ENCODE measurements at places on chromosomes 1 and 21.
A peak's percentile ranks its signal among the peaks of the same experiment; 100 is the strongest.

DNA sequence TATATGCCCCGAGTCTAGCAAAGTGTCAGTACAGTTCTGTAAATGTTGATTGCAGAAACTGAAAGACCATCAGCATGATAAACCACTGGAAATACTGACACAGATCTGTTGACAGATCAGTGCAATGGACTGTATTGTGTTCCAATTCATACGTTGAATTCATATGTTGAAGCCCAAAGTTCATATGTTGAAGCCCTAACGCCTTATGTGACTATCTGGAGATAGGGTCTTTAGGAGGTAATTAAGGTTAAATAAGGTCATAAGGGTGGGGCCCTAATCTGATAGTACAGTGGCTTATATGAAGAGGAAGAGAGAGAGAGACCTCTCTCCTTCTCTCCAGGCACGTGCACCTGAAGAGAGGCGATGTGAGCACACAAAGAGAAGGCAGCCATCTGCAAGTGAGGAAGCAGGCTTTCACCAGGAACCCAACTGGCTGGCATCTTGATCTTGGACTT, 144.7 kb downstream of the MRPL39 start:
- no peak for DNase-seq

- no peak for DNase-seq
Observed at GRCh38 chr1:225818229-225818628, 8.3 kb downstream of the EPHX1 start.

DNA sequence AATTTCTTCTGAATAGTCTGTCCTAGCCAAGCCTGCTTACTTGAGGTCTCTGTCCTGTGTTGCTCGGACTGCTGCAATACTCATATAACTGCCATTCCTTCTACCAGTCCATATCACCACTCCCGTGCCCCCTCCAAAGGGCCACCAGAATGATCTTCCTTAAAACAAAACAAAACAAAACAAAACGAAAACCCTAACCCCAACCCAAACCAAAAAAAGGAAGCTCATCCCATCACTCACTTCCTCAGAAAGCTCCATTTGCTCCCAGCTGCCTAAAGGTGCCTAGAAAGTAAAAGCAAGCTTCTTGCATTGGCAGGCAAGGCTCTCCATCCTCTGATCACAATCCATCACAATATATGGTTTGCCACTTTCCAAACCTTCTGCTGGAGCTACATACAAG, 20.3 kb downstream of the USP24 start:
- no peak for DNase-seq

- DNase-seq, result peak; percentile 10
Observed at GRCh38 chr1:185938396-185938795, 204.2 kb downstream of the HMCN1 start.

GRCh38 chr1:239011382-239011781, 375.0 kb upstream of the CHRM3 start:
- DNase-seq, result no peak

DNA sequence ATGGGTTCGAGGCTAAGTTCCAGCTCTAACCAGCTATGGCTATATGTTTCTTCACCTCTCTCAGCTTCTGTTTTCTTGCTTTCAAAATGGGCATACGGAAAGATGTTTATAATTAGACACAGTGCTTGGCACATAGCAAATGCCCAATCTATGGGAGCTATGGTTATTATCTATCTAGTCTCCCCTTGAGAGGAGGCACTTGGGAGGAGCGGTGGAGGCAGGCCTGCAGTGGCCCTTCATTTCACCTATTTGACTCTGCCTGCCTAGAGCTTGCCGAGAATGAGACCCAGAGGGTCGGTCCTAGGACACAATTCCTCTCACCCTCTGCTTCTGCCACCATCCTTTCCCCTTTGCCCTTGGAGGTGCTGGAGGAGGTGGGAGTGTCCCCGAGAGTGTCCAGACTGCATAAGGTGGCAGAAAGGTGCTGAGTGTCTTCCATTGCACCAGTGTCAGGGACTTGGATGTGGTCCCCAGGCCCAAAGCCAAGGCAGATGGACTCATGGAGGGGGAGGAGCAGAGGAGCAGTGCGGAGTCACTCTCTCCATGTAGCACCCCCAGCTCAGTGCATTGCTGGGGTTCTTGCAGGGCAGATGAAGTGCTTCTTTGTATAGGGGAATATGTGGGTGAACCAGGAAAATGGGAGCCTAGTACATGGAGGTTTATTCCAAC, 9.0 kb downstream of the LGR6 start:
- no peak for DNase-seq

DNA sequence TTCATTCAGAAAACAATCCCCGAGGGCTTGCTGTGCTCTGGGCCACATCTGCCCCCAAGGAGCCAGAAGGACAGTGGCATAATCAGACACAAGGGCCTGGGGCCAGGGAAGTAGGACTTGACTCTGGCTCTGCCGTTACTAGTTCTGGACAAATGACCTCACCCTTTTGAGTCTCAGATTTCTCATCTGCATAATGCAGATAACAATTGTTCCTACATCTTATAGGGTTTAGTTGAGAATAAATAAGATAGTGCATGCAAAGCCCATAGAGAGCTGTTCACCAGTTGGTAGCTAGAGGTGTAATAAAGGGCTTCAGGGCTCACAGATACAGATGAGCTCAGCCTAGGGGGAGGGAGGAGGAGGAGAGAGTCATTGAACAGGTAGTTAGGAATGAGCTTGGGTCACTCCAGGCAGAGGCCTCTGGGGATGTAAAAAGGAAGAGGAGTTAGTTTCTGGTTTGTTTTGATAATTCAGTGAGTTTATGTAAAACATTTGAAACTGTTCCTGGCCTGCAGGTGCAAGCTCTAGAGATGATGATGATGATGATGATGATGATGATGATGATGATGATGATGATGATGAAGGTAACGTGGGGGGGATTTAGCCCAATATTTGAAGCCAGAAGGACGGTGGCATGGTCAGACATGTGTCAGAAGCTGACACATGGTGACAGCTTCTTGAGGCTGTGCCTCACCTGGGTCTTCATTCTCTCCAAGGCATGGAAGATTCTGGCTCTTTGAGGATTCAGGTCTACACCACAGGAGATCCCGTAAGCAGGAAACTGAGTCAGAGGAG, 858 bp downstream of the LACTBL1 start:
- DNase-seq, result peak; percentile 42

GRCh38 chr1:14571810-14572767, 26.4 kb upstream of the KAZN start:
- DNase-seq, result no peak

DNA sequence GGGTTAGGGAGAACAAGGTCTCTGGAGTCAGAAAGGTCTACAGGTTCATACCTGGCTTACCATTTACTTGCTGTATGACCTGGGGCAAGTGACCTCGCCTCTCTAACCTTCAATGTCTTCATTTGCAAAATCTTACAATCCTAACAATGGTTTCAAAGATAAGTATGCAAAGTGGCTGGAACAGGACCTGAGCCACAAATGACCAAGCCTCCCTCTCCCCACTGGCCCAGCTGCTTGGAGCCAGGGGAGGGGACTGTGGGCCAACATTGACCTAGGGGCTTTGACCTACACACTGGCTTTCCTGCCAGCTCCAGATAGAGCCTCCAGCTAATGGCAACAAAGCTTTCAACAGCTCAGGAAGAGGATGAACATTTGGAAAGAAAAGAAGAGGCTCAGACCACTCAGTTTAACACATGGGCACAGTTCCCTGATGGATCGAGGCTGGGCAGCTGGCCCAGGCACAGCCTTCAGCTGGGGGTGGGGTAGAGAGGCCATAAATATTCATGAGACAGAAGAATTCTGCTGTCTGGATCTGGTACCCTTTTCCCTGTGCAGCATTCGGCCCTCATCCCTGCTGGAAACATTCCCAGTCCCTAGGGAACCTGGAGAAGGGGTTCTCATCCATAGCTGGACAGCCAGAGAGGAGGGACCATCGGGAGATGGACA, 12.9 kb downstream of the PTAFR start:
- no peak for DNase-seq

- DNase-seq, result no peak
Observed at GRCh38 chr1:205716371-205717132, 33.4 kb downstream of the NUCKS1 start.

GRCh38 chr21:32824950-32825349, 53.4 kb upstream of the PAXBP1 start:
- no peak for DNase-seq

- DNase-seq, result no peak
Observed at GRCh38 chr1:180278194-180278515, 48.1 kb downstream of the LHX4 start.

- peak; percentile 71 for DNase-seq
Observed at GRCh38 chr1:16367968-16368890, 1.2 kb downstream of the SZRD1 start.

DNA sequence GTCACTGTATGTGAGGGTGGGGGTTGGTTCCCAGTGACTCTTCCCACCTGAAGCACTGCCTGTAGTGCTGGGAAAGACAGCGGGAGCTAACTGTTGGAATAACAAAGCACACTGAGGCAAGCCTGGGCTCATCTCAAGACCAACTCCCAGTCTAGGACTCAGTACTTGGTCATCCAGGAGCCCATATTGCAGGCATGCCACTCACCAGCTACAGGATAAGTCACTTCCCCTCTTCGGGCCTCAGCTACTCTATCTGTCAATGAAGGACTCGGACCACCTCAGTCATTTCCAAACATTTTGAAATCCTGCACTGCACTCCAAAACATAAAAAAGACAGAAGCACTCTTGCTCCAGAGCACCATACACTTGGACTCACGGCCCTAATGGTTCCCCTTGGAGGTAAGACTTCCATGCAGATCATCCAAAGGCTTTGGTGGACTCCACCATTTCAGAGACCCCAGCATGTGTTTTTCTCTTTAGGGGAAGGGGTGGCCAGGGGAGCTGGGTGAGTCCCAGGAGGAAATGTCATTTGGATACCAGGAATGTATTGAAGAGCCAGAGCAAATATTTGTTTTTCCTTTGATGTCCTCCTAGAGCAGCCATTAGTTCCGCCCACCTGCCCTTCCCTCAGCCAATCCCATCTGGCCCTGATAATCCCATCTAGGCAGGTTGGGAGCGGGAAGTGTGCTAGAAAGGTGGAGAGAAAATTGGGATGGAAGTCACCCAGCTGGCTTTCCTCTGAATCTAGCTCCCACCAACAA, 3.1 kb downstream of the NUAK2 start:
- DNase-seq, result no peak

GRCh38 chr1:236269439-236269838, 12.3 kb downstream of the ERO1B start:
- no peak for DNase-seq

DNA sequence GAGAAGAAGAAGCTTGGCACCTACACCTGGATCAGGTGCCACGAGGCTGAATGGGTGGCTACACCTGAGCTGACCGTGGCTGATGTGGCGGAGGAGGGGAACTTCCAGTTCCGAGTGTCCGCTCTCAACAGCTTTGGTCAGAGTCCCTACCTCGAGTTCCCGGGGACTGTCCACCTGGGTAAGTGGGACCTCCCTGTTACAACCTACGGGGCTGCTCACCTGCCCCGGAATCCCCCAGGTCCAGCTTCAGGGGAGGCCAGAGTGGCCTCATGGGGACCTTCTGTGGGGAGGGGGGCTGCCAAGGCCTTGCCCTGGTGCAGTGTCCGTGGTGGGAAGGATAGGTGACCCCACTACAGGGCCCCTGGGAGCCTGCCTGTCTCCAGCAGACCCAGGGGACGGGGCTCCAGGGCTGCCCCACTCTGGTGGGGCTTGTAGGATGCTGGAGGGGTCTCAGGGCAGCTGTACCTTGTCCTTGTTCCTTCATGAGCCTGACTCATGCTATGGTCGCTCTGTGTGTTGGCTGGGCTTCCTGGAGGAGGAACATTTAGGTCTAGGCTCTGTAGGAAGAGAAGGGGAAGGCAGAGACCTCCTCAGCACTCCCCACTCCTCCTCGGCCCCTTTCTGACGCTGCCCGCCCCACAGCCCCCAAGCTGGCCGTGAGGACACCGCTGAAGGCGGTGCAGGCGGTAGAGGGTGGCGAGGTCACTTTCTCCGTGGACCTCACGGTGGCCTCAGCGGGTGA, 7.2 kb downstream of the OBSCN start:
- no peak for DNase-seq

DNA sequence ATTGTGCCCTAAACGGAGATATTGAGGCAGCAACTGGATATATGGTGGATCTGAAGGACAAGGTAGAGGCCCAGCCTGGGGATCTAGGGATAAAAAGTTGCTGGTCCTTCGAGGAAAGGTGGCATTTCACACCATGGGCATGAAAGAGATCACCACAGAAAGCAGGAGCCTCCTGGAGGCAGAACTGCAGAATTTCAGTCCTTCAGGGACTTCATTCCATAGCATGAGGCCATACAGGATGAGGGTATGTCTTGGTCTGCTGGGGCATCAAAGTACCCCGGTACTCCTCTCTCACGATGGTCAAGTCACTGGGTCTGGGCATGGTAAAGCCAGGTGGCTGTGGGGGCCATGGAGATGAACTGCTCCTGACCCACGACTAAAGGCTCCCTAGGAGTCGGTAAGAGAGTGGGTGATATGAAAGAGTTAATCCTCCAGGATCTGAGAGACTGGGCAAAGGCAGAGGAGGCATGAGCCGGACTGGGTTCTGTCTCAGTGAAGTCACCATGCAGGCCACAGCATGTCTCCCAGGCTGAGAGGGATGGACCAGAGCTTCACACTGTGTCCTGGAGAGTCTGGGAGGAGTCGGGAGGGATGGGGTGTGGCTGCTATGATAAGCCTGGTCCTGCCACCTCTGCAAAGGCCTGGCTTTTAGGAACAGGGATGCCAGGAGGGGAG, 5.8 kb upstream of the SPRR5 start:
- no peak for DNase-seq

- no peak for DNase-seq
Observed at GRCh38 chr1:243528459-243529121, 272.7 kb downstream of the SDCCAG8 start.

GRCh38 chr1:3092530-3092929, 23.5 kb downstream of the PRDM16 start:
- DNase-seq, result no peak

GRCh38 chr1:31423418-31423947, 10.5 kb downstream of the SERINC2 start:
- DNase-seq, result no peak

GRCh38 chr1:245155272-245156040, 671 bp downstream of the KIF26B start:
- peak; percentile 34 for DNase-seq

- DNase-seq, result peak; percentile 93
Observed at GRCh38 chr21:34846601-34847112, 177.9 kb downstream of the CLIC6 start.

DNA sequence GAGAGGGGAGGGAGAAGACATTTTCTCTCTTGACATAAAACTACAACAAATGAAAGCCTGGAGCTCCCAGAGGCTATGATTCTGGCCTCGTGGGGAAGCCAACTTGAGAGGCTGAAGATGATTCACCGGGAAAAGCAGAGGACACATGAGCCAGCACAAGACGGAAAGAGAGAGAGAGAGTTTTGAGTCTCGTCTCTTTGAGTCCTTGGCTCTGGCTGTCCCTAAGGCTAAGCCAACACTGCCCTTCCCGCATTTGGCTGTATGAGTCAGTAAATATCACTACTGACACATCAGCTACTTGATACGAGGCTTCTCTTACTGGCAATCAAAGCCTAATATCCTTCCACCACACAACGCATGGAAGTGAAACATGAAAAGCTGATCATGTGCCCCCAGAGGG, 95.5 kb downstream of the GRIK3 start:
- no peak for DNase-seq

Measured in iris pigment epithelial cell (primary cell).